ENCODE measurements at places on chromosomes 5 and 9.

DNA sequence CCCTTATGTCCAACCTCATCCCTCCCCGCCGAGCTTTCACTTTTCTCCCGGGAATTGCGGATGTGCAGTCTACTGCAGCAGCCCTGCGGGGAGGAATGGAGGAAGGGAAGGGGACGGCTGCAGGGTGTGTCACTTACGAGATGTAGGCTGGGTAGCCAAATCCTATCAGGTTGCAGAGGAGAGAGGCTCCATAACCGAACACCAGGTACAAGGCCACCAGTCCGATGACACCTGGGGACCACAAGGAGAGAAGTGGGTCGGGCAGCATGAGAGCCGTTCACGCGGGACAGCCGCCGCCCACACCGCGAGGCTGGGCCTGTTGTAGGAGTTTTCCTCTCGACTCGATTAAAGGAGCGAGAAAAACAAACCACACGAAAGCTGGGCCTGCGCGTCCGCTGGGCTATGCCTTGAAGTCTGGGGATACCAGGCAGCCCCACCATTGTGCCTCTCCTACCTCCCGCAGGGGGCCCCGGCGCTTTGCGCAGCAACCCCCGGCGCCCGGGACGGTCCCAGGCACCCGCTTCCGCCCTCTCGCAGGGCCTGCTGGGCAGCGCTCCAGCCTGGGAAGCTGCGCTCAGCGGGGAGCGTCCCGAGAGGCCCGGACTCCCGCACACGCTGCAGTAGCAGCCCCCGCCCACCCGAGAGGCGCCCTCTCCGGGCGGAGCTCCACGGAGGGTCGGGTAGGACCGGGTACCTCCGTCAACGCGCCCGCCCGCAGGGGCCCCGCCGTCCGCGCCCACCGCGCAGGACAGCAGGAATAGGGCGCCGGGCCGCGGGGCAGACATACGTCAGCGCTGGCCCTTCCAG, 798 bp downstream of the REEP5 start:
- DNase-seq = peak; percentile 52

- no peak for DNase-seq
Observed at GRCh38 chr5:6056280-6056679, 322.1 kb downstream of the MED10 start.

DNA sequence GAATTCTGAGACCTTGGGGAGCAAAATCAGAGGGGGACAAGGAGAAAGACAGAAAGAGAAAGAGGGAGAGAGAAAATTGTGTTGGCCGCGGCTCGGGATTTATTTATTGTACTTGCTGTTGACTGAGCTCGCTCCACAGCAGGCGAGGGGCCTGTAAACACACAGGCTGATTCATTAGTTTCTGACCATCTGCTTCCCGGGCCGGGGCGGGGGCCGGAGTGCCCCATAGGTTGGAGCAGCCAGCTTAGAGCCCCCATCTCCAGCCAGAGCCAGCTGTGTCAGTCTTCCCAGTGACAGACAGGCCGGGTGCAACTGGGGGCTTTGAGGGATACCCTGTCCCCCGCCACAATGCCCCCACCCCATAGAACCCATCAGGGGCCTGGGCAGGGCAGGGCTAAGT, 30.9 kb downstream of the NTNG2 start:
- DNase-seq = no peak

DNA sequence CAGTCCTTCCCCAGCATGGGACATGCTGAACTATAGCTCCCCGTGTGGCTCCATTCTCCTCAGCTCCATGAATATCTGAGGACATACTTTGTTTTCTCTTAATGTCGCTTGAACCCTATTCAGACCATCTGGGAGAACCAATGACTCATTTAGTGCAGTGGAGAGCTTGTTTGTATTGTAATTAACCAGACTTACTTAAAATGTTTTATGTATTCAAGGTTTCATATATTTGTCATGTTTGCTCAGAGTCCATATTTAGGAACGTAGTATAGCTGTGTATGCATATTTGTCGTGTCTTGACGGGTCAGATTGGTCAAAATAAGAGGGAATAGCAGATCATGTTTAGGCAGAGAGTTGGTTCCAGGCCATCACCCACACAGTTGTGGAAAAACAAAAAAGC, 150.1 kb upstream of the NTRK2 start:
- no peak for DNase-seq

- no peak for DNase-seq
Observed at GRCh38 chr5:5430136-5430535, 7.7 kb downstream of the ICE1 start.

GRCh38 chr5:66540078-66540477, 56.1 kb upstream of the MAST4 start:
- no peak for DNase-seq

- DNase-seq = no peak
Observed at GRCh38 chr5:72013766-72014624, 93.3 kb upstream of the MAP1B start.

GRCh38 chr9:97804059-97804365, 49.0 kb upstream of the FOXE1 start:
- no peak for DNase-seq

GRCh38 chr5:7218141-7218540, 177.8 kb upstream of the ADCY2 start:
- DNase-seq = no peak

All from MM.1S (cell line).